ENCODE measurements at places on chromosomes 6 and 20.

DNA sequence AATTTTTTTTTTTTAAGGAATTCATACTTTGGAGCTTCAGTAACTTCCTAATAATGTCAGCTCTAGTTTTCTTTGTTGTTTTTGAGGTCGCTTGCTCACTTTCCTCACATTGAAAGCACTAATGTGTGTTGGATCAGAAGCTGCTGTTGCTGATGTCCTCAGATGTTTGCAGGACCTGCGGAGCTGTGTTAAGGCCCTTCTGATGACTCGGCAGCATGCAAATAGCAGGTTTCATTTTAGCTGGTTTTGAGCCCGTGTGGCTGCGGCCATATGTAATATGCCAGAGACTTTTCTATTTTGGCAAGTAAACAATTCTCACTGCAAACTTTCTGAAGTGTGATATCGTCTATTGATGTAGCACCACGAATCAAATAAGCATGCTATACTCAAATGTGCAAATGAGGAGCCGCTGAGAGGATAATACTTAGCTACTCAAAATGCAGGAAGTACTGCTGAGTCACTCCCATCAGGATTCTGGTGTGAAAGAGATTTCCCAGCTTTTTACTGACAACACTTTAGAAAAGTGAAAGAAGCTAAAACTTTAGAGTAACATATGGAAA, 187.8 kb downstream of the SASH1 start:
- peak; percentile 46 for ATAC-seq

GRCh38 chr20:59571551-59572314, 32.6 kb upstream of the PHACTR3 start:
- ATAC-seq: peak; percentile 60

DNA sequence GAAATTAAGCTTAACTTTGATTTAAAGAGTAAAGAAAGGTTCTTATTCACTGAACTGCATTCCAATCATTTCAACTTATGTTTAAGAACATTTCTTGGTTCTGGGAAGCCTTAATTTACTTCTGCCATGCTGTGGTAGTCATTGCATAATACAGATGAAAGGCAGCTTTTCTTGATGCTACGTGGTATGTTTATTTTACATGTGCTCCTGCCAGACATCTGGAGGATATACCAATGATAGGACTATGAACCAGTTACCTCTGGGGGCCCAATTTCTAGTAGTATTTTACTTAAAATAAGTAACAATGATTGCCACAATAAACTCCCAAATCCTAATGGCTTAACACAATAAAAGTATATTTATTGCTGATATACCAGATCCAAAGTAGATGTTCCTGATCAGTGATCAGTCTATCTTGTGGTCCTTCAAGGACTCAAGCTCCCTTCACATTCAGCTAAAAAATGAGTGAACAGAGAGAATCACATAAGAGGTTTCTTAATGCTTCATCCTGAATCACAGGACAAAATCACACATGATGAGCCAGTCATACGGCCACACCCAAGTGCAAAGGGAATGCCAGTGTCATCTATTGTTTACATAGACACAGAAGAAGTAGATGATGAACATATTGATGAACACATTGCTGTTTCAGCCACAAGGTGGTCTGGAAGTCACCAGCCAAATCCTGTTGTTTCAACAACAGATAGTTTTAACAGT, 56.5 kb upstream of the CCN2 start:
- no peak for ATAC-seq

DNA sequence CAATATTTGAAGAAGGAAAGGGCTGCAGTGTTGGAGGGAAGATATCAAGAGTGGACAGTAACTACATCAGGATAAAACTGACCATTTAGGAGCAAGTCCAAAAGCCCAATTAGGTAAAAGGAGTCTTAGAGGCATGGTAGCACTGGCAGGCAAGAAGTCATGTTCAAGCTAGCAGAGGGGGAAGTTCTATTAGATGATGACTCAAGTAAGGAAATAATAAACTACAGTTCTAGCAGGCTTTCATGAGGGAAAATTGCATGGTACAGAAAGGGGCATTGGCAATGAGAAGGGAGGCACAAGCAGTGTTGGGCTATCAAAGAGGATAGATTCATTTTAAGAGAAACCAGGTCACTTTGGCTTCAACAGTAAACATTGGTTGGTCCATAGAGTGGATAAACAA, 156.1 kb upstream of the PTPRK start:
- no peak for ATAC-seq

- no peak for ATAC-seq
Observed at GRCh38 chr20:16175322-16175961, 397.8 kb downstream of the KIF16B start.

DNA sequence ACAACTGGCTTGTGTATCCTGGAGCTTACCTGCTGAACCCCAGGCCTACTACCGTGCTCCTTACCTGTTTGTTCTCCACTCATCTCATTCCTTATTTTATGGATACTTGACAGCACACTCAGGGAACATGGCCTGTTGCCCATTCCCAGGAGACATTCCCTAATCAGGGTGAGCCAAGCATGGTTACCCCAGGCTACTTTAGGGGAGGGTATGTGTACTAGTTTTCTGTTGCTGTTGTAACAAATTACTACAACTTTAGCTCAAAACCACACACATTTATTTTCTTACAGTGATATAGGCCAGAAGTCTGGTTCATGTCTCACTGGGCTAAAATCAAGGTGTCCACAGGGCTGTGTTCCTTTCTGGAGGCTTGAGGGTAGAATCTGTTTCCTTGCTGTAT, 15.0 kb upstream of the TRAM2 start:
- ATAC-seq: no peak

DNA sequence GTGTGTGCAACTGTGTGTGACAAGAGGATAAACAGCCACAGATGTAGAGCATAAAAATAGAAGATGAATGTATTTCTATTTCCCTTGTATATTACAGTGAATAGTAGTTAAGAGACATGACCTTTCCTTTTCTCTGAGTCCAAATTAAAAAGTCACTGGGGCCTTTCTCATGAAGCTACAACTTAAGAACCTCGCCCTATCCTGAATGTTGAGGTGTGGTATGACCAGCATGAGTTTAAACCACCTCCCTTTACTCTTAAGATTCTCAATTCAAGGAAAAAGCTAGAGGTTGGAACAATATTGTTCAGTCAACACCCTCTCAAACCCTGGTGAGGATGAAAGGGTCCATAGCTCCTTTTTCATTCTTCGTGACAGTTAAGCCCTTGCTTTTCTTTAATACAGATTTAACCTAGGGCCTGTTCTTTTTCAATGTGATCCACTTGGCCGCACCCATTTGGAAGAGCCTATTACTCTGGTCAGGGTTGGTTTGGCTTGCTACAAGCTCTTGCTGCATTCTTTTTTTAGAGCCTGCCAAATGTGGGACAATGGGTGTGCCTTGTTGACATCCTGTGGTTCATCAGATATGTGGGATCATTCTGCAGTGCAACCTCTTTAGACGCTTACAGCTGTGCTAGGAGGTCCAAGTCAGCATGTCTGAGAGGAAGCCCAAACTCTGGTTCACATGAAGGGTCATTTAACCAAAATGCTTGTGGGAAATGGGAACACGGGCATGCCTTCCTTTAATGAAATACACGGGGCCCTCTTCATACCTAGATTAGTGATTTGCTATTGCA, 290.0 kb downstream of the HAO1 start:
- ATAC-seq: no peak

GRCh38 chr20:7765221-7765620, 175.0 kb downstream of the HAO1 start:
- ATAC-seq: no peak
